Lower lobe of right lung (tissue), 2 donors: ENCODE measurements at places on chromosomes 7 and 10. TPM values are rescaled to one million over a fixed set of nuclear protein-coding genes. Genes with fewer than 3 reads are reported as not detected.

- no peak for DNase-seq
- no peaks in the 10 kb centered on the region for H3K27me3 ChIP-seq
- H3K27ac ChIP-seq = no peak overlapping the region
- no peaks in the 10 kb centered on the region for H3K4me1 ChIP-seq
- no peak overlapping the region for H3K4me3 ChIP-seq
Measured at GRCh38 chr7:14767716-14768425, 134.7 kb downstream of the DGKB start.

DNA sequence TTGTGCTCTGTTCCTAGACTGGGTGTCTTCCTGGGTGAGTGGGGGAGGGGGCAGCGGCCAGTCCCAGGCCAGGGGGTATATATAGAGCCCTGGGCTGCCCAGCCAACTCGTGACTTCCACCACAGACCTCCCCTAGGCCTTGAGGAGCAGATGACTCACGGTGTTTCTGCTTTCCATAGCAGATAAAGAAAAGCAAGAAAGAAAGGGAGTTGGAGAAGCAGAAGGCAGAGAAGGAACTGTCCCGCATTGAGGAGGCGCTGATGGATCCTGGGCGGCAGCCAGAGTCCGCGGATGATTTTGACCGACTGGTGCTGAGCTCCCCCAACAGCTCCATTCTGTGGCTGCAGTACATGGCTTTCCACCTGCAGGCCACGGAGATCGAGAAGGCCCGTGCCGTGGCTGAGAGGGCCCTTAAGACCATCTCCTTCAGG is 10.1 kb downstream of the CALHM2 start:
- DNase-seq = no peak
- H3K27me3 ChIP-seq = no peaks in the 10 kb centered on the region
- H3K4me3 ChIP-seq = no peak overlapping the region
- H3K36me3 ChIP-seq = peaks cover 100% of the 10 kb centered on the region

IDI2 gene
- total RNA-seq = not detected

DNA sequence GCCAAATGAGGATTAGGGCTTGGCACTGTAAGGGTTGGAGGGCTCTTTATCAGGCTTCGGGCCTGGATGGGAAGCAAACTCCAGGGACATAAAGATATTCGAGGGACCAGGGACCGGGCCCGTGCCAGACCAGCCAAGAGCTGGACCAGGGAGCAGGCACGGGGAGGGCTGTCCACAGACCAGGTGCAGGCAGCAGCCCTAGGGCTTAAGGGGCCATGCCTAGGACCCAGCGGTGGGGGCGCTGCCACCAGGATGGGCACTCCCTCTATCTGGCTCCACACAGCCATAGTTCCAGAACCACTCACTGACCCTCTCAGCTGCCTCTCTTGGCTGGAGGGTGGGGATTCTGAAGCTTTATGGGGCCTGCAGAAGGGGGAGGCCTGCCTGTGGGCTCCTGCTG is 32.9 kb downstream of the FAM241B start:
- peaks cover 5% of the 10 kb centered on the region for H3K27me3 ChIP-seq
- H3K27ac ChIP-seq = no peak overlapping the region
- H3K4me1 ChIP-seq = no peaks in the 10 kb centered on the region
- H3K4me3 ChIP-seq = no peak overlapping the region
- no peaks in the 10 kb centered on the region for H3K36me3 ChIP-seq

DNA sequence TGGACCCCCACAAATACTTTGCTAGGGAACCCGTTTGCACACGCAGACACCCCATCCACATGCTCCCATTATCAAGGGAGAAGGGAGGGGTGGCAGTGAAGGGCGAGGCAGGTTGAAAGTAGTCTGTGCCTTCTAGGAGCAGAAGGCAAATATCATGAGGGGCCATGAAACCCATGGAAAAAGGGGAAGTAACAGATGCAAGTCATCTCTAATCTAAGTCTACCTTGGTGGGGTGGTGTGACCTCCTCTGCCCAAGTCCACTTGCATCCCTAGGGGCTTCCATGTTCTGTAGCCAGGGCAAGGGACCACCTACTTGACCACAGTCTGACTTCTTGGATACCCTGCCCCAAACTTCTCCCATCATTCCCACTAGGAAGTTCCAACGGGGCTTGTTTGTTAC is 5.5 kb downstream of the GIMAP6 start:
- peaks cover 29% of the 10 kb centered on the region for H3K36me3 ChIP-seq
- DNase-seq = no peak
- H3K4me3 ChIP-seq = no peak overlapping the region
- no peak overlapping the region for H3K27ac ChIP-seq
- peaks cover 30% of the 10 kb centered on the region for H3K4me1 ChIP-seq

CELF2 gene
- total RNA-seq = 106 TPM

DNA sequence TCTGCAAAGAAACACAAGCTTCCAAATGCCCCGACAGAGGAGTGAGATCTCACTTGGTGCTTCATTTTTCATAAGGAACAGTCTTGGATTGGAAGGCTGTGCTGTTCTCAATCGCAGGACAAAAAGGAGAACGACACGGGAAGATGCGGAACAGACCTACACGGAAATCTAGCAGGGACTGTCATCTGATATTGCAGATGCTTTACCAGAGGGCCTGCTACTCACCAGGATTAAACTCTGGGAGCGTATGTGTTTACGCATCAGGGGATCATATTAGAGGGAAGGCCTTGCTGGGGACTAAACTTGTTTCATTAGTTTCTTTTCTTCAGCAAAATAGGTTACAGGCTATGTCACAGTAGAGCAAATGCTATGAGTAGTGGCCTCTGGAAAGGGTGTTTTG is 82.8 kb upstream of the EEPD1 start:
- H3K4me1 ChIP-seq = peaks cover 4% of the 10 kb centered on the region
- DNase-seq = no peak
- no peak overlapping the region for H3K27ac ChIP-seq
- H3K36me3 ChIP-seq = no peaks in the 10 kb centered on the region
- no peak overlapping the region for H3K4me3 ChIP-seq
- H3K27me3 ChIP-seq = no peaks in the 10 kb centered on the region

DNA sequence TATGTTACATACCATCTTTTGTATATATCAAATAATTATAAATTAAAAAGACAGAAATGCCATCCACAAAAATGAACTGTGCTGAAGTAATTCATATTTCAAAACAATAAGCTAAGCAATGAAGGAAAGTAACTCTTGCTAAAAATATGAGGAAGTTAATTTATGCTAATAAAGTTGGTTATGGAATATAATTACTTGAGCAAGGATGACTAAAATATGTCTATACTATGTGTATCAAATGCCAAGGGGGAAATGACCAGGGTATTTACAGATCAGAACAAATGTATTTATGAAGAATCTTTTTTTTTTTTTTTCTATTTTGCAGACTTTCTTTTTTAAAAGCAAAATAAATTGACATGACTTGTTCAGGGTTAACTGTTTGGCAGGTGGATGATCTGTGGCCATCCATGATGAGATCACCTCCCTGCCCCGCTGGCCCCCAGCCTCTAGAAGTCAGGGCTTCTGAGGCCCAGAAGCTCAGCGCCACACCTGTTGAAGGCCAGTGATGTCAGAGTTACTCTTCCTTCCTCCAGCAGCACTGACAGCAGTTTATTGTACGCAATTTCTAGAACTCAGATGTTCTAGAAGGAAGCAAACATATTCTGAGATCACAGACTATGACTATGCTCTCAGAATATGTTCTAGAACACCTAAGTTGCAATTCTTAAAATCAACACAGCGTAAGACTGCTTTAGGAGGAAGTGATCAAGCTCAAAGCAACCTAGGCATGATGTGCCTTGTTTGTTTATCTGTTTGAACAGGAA is 196.1 kb upstream of the KLF14 start:
- peaks cover 43% of the 10 kb centered on the region for H3K4me1 ChIP-seq
- H3K27me3 ChIP-seq = no peaks in the 10 kb centered on the region
- peak overlapping the region; percentile 60 for H3K27ac ChIP-seq

DNA sequence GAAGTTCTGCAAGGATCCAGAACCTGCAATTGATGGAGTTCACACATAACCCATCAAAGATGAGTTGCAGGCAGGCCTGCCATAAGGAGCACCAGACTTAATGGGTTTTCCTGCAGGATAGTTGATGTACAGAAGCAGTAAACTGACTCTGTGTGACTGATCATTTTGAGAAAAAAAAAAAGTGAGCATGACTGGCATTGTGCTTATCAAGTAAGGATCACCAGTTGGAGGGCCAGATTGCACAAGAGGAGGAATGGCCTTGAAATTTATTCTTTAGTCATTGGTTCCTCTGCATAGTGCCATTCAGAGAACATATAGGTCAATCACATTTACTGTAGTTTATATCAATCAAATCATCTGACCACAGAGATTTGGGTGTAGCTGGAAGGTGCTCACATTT is 3.8 kb downstream of the CYP3A43 start:
- DNase-seq = no peak
- H3K4me3 ChIP-seq = no peak overlapping the region
- H3K27me3 ChIP-seq = no peaks in the 10 kb centered on the region
- H3K27ac ChIP-seq = no peak overlapping the region
- H3K36me3 ChIP-seq = no peaks in the 10 kb centered on the region
- H3K4me1 ChIP-seq = peaks cover 8% of the 10 kb centered on the region

DNA sequence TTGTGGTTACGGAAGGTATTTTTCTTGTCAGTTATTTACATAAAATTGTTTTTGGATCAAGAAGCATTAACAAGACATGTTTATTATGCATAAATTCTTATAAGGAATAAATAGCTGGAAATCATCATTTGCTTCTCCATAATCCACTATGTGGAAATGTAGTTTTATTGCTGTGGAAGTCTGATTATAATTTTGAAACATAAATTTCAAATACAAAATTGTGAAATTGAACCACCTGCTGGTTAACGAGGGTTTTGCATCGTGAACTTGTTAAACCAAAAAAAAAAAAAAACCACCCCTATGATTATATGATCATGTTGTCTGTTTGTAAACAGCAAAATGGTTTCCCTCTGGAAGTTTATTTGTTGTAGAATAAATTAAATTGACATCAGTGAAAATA is 25.9 kb downstream of the ABRAXAS2 start:
- H3K4me3 ChIP-seq = no peak overlapping the region
- no peak for DNase-seq
- no peaks in the 10 kb centered on the region for H3K27me3 ChIP-seq
- H3K36me3 ChIP-seq = peaks cover 75% of the 10 kb centered on the region
- no peaks in the 10 kb centered on the region for H3K4me1 ChIP-seq

UNCX gene
- total RNA-seq = not detected

TEX47 gene
- total RNA-seq = not detected

DNA sequence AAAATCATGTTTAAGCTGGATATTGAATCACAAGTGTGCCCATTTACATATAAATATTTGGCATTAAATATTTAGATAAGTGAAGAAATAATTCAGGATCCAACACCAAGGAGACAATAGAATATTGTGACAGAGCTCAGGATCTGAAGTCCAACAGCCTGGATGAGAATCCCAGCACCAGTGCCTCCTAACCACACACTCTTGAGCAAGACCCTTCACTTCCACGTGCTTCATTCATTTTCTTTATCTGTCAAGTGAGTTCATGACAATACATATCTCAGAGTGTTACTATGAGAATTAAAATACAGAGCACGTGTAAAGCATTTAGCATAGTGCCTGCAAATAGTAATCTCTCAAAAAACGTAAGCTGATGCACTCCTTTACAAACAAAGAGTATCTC is 78.4 kb upstream of the IKZF1 start:
- no peaks in the 10 kb centered on the region for H3K36me3 ChIP-seq
- no peaks in the 10 kb centered on the region for H3K27me3 ChIP-seq
- H3K27ac ChIP-seq = no peak overlapping the region
- DNase-seq = no peak

PRSS2 gene
- total RNA-seq = not detected

SH2B2 gene
- total RNA-seq = 17.0 TPM

CACNA2D1 gene
- 12.5 TPM for total RNA-seq

TCAF2 gene
- total RNA-seq = 6.2 TPM

PAX4 gene
- total RNA-seq = not detected

PDGFA gene
- 27.1 TPM for total RNA-seq

DNA sequence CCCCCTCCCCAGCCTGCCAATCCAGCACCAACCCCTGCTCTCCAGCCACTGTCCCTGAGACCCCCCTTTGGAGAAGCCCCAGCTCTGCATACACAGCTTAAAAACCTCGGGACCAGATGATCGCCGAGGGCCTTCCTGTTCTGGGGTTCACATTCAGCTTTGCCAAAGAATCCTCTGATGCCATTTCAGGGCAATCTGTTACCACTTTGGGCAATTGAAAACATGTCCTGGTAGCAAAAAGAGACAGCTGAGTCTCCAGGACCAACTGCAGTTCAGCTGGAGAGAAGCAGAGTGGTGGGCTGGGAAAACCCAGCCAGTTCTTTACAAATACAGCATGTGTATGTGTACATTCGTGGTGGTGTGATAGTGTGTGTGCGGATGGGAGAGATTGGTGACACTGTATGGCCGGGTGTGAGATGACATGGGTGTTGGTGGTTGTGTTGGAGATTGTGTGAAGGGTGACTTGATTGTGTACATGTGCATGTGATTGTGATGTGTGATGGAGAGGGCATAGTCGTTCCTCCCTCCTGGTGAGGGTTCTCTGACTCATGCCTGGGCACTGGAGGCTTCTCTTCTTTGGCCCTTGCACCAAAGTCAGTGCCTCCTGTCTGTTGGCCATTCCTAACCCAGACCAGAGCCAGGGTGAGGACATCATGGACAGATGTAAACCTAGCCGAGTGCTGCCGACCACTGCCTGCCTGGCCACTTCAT is 48.5 kb upstream of the AQP1 start:
- DNase-seq = no peak
- H3K4me3 ChIP-seq = no peak overlapping the region
- H3K27ac ChIP-seq = no peak overlapping the region

METTL27 gene
- 4.0 TPM for total RNA-seq

LIPK gene
- not detected for total RNA-seq

TRIM73 gene
- 5.6 TPM for total RNA-seq

GRCh38 chr7:103640031-103640779 is 194.2 kb upstream of the SLC26A5 start:
- no peak overlapping the region for H3K27ac ChIP-seq
- H3K36me3 ChIP-seq = no peaks in the 10 kb centered on the region

GRCh38 chr7:155874411-155874810 is 62.1 kb upstream of the SHH start:
- no peak overlapping the region for H3K4me3 ChIP-seq
- H3K27me3 ChIP-seq = no peaks in the 10 kb centered on the region
- DNase-seq = no peak
- H3K27ac ChIP-seq = no peak overlapping the region

DNA sequence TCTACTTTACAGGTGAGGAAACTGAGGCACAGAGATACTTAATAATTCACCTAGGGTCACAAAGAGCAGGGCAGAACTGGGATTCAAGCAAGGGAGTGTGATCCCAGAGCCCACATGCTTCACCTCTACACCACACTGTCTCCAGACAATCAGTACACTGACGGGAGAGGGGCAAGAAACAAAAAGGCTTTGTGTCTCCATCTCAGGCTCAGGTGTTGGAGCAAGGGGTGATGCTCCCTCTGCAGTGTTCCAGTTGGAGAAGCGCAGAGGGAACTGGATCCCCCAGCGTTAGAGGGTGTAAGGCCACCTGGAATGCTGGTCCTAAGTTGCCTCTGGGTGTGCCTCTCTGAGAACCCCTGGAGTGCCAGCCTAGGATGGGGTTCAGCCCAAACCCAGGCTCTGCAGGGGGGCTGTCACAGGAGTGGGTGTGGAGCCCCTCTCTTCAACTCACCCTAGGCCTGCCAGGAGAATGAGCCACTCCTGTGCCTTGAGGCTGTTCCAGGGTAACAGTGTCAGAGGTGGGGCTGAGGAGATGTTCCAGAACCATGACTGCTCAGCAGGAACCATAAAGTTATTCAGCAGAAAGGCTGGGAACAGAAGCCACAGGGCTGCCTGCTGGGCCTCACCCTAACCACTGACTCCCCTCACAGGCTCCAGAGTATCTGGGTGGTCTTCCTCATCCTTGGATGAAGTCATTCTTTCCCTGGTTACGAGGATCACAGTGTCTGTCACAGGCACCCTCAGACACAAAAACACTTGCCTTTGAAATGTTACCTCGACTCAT is 5.5 kb downstream of the RBP4 start:
- H3K27ac ChIP-seq = no peak overlapping the region
- H3K27me3 ChIP-seq = peaks cover 9% of the 10 kb centered on the region
- peaks cover 13% of the 10 kb centered on the region for H3K4me1 ChIP-seq
- no peak for DNase-seq

PTN gene
- total RNA-seq = 6.3 TPM

EMX2 gene
- total RNA-seq = not detected
